ENCODE measurements at places on chromosomes 4 and X. TPM values are rescaled to one million over a fixed set of nuclear protein-coding genes. Genes with fewer than 3 reads are reported as not detected.

GABRE gene
- 63.7 TPM for polyA plus RNA-seq

VSIG1 gene
- 0.01 TPM for polyA plus RNA-seq

GPM6B gene
- not detected for polyA plus RNA-seq

GAB1 gene
- 6.8 TPM for polyA plus RNA-seq

FAM241A gene
- 0.71 TPM for polyA plus RNA-seq

SAGE1 gene
- not detected for polyA plus RNA-seq

PTPN13 gene
- not detected for polyA plus RNA-seq

TEX11 gene
- not detected for polyA plus RNA-seq

HTRA3 gene
- 0.17 TPM for polyA plus RNA-seq

ATP1B4 gene
- not detected for polyA plus RNA-seq

AGTR2 gene
- polyA plus RNA-seq = not detected

MAGEA10 gene
- polyA plus RNA-seq = not detected

PIR gene
- polyA plus RNA-seq = 7.7 TPM

SPOCK3 gene
- not detected for polyA plus RNA-seq

TLR1 gene
- polyA plus RNA-seq = 0.08 TPM

MMGT1 gene
- polyA plus RNA-seq = 7.1 TPM

FGFBP1 gene
- polyA plus RNA-seq = not detected

TGIF2LX gene
- polyA plus RNA-seq = not detected

ASMT gene
- polyA plus RNA-seq = 0.33 TPM

MTNR1A gene
- polyA plus RNA-seq = 0.08 TPM

NWD2 gene
- polyA plus RNA-seq = not detected

DRP2 gene
- 0.09 TPM for polyA plus RNA-seq

CASP6 gene
- polyA plus RNA-seq = 19.7 TPM

SFRP2 gene
- polyA plus RNA-seq = not detected

ITIH6 gene
- not detected for polyA plus RNA-seq

FREM3 gene
- not detected for polyA plus RNA-seq

TEX13D gene
- polyA plus RNA-seq = not detected

GPR78 gene
- not detected for polyA plus RNA-seq

XAGE1A gene
- not detected for polyA plus RNA-seq

GABRA4 gene
- polyA plus RNA-seq = not detected

EGFL6 gene
- polyA plus RNA-seq = not detected

ENPEP gene
- not detected for polyA plus RNA-seq

EXOC1L gene
- not detected for polyA plus RNA-seq

CNOT6L gene
- polyA plus RNA-seq = 7.9 TPM

ADRA2C gene
- polyA plus RNA-seq = 23.1 TPM

TSR2 gene
- 10.9 TPM for polyA plus RNA-seq

TMPRSS11F gene
- not detected for polyA plus RNA-seq

DGKK gene
- 6.2 TPM for polyA plus RNA-seq

GUCY1B1 gene
- not detected for polyA plus RNA-seq

GPRASP1 gene
- polyA plus RNA-seq = 0.38 TPM

GLRA3 gene
- polyA plus RNA-seq = not detected

BCOR gene
- polyA plus RNA-seq = 15.2 TPM

ACE2 gene
- polyA plus RNA-seq = 0.44 TPM

CXCL8 gene
- polyA plus RNA-seq = 1.8 TPM

NOX1 gene
- polyA plus RNA-seq = 0.10 TPM

SPANXN4 gene
- not detected for polyA plus RNA-seq
